Left cardiac atrium (tissue), 4 donors: ENCODE measurements at places on chromosomes 2 and 18.

DNA sequence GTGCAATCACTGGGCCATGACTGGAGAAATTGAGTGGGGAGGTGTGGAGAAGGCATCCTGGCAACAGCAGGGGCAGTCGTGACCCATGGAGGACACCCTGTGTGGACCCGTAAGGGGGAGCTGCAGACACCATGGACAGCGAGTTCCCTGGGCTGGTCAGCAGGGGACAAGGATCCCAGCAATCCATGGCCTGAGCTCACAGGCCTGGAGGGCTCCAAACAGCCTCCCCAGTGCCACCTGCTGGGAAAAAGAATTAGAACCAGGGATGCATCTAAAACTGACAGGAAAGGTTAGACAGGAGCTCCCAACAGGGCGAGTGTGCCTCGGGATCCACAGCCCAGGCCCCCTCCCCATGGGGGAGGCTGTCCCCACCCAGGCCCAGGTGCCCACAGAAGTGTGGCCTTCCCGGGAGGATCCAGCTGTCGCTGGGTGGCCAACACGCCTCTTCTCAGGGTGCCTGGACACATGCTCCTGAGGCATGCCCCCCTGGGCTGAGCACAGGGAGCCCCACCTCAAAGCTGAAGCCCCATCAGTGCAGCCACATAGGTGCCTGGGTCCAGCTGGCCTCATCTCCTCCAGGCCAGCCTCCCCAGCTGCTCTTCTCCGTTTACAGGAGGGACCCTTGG, 20.5 kb upstream of the KIF1A start:
- DNase-seq = peak; percentile 70

- no peak for DNase-seq
Measured at GRCh38 chr2:73899801-73900336, 7.1 kb downstream of the ACTG2 start.

- DNase-seq = no peak
Measured at GRCh38 chr2:63596401-63596883, 7.7 kb downstream of the MDH1 start.

- DNase-seq = no peak
Measured at GRCh38 chr18:34131006-34131405, 93.7 kb downstream of the NOL4 start.

DNA sequence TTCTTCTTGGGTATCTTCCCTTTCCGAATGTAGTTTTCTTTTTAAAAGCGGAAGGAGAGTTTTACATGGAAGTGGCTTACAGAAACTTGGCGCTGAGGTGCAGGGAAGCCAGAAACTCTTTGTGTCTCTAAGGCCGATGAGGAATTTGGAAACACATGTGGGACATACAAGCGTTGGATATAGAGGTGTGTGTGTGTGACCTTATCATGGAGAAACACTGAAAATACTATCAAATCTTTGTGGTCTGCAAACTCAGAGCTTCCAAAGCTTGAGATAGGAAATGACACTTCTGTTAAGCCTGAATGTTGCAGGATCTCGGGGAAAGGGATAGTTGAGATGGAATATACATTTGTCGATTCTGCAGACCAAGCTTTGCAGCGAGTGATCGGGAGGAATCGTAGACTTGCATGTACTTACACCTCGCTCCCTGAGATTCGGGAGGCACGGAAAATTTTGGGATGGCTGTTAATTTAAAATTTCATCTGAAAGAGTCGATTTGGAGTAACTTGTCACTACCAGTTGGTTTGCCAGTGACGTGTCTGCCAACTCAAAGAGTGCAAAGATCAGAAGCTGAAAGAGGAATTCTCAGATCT, 1.0 kb downstream of the NAB1 start:
- no peak for DNase-seq

- DNase-seq = peak; percentile 32
Measured at GRCh38 chr2:190352668-190353536, 9.5 kb downstream of the INPP1 start.
